ENCODE measurements at places on chromosomes 2 and 18. TPM values are rescaled to one million over a fixed set of nuclear protein-coding genes. Genes with fewer than 3 reads are reported as not detected.

The DSG4 gene
- not detected for total RNA-seq

The RASGRP3 gene
- 3.0 TPM for total RNA-seq

The OXER1 gene
- total RNA-seq: 1.8 TPM

The SALL3 gene
- not detected for total RNA-seq

The ASTL gene
- total RNA-seq: not detected

The CAPN10 gene
- total RNA-seq: 22.0 TPM

The MARCO gene
- not detected for total RNA-seq

DNA sequence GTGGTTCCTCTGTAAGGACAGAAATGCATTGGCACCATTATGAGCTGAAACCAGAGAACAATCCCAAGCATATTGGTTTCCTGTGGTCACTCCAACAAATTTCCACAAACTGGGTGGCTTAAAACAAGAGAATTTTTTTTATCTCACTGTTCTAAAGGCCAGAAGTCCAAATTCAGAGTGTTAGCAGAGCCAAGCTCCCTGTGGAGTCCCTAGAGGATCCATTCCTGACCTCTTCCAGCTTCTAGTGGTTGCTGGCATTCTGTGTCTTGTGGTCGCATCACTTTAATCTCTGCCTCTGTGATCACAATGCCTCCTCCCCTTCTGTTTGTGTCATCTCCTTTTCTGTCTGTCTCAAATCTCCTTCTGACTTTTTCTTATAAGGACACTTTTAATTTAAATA lies 380.3 kb downstream of the NYAP2 start:
- H3K36me3 ChIP-seq: no peaks in the 10 kb centered on the region
- no peak overlapping the region for H3K4me3 ChIP-seq
- no peak overlapping the region for H3K27ac ChIP-seq
- no peaks in the 10 kb centered on the region for H3K27me3 ChIP-seq
- DNase-seq: no peak

DNA sequence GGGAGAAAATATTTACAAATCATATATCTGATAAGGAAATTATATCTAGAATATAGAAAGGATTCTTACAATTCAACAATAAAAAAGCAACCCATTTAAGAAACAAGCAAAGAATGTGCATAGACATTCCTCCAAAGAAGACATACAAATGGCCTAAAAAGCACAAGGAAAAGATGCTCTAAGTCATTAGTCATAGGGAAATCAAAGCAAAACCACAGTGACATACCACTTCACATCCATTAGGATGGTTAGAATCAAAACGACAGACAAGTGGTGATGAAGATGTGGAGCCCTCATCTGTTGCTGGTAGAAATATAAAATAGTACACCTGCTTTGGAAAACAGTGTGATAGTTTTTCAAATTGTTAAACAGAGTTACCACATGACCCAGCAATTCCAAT lies 48.2 kb downstream of the MAPRE2 start:
- H3K27ac ChIP-seq: no peak overlapping the region
- H3K4me3 ChIP-seq: no peak overlapping the region
- H3K27me3 ChIP-seq: no peaks in the 10 kb centered on the region
- H3K36me3 ChIP-seq: no peaks in the 10 kb centered on the region

GRCh38 chr2:13401312-13401711 lies 684.6 kb downstream of the TRIB2 start:
- H3K4me3 ChIP-seq: no peak overlapping the region
- peaks cover 3% of the 10 kb centered on the region for H3K27me3 ChIP-seq
- no peak for DNase-seq
- H3K36me3 ChIP-seq: no peaks in the 10 kb centered on the region

GRCh38 chr2:127046579-127046978 lies 60.4 kb downstream of the BIN1 start:
- H3K36me3 ChIP-seq: peaks cover 6% of the 10 kb centered on the region
- no peak for DNase-seq
- no peak overlapping the region for H3K27ac ChIP-seq
- no peak overlapping the region for H3K4me3 ChIP-seq

DNA sequence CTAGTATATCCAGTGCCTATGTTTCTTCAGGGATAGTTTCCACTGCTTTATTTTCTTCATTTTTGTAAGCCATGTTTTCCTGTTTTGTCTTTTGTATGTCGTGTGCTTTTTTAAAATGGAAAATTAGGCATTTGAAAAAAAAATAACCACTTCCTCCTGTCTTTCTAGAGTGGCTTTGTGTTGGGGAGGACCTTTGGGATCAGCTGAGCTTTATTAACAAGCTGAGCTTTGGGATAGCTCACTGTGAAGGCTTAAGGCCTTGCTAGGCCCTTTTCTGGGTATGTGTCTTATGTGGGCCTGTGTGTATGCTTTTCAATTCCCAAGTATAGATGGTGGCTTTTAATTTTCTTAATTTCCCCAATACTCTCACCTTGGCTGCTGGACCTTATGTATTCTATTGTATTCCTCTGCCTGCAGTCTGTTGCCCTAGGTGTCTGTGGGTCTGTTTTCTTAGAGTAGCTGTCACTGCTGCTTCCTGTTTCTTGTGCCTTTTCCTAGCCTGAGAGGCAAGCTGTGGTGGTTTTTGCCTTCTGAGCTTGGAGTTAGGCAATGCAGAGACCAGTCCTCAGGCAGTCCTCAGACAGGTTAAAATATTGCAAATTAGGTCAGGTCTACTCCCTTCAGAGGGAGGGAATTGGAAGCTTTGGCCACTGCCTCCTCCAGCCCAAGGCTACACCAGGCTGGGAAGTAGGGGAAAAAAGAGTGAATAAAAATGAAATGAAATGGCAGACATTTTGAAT lies 134.7 kb downstream of the LDLRAD4 start:
- no peak for DNase-seq
- H3K36me3 ChIP-seq: peaks cover 16% of the 10 kb centered on the region
- H3K4me1 ChIP-seq: peaks cover 30% of the 10 kb centered on the region
- no peaks in the 10 kb centered on the region for H3K27me3 ChIP-seq
- H3K27ac ChIP-seq: peak overlapping the region; percentile 50
- no peak overlapping the region for H3K4me3 ChIP-seq

DNA sequence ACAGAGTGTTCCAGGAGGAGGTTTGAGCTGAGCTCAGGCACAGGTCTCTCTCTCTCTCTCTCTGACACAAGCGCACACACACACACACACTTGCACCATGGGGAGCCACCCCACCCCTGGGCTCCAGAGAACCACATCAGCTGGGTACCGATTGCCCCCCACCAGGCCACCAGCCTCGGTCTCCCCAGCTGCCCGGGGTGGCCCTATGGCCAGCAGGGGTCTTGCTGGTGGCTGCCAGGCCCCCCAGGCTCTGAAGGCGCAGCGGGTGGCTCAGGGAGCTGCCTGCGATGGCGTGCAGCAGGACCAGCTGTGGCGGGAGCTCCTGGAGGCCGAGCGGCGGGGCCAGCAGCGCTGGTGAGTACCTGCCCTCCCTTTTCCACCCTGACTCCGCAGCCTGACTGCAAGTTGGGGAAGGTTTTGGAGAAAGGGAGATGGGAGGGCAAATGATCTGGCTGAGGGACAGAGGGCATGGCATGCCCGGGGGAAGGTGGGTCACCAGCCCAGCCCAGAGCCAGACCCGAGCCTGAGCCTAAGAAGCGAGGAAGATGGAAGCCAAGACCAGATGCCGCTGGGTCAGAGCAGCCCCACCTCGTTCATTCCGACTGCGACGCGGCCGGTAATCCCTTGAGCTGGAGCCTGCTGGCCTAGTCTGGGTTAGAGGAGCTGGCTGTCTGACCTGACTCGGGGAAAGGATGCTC lies 21.9 kb upstream of the SLC66A3 start:
- H3K4me1 ChIP-seq: peaks cover 13% of the 10 kb centered on the region
- no peak for DNase-seq
- no peaks in the 10 kb centered on the region for H3K36me3 ChIP-seq

DNA sequence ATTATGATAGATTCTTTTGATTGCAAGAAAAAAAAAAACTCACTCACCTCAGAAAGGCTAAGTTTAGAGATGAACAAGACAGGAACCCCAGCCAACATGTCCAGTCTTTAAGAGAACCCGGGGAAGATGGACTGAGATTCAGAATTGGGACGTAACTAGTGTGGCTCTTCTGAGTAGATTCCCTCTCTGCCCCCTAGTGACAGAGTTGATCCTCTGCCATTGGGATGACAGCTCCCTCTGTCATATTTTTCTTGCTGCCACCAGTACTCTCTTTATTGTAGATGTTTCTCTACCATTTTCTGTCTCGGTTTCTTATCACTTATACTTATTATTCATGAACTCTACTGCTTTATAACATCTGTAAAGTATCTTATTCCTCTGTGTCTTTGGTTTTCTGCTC lies 77.7 kb downstream of the GULP1 start:
- DNase-seq: no peak
- peaks cover 16% of the 10 kb centered on the region for H3K4me1 ChIP-seq
- no peak overlapping the region for H3K4me3 ChIP-seq
- H3K27me3 ChIP-seq: no peaks in the 10 kb centered on the region
- H3K36me3 ChIP-seq: no peaks in the 10 kb centered on the region

DNA sequence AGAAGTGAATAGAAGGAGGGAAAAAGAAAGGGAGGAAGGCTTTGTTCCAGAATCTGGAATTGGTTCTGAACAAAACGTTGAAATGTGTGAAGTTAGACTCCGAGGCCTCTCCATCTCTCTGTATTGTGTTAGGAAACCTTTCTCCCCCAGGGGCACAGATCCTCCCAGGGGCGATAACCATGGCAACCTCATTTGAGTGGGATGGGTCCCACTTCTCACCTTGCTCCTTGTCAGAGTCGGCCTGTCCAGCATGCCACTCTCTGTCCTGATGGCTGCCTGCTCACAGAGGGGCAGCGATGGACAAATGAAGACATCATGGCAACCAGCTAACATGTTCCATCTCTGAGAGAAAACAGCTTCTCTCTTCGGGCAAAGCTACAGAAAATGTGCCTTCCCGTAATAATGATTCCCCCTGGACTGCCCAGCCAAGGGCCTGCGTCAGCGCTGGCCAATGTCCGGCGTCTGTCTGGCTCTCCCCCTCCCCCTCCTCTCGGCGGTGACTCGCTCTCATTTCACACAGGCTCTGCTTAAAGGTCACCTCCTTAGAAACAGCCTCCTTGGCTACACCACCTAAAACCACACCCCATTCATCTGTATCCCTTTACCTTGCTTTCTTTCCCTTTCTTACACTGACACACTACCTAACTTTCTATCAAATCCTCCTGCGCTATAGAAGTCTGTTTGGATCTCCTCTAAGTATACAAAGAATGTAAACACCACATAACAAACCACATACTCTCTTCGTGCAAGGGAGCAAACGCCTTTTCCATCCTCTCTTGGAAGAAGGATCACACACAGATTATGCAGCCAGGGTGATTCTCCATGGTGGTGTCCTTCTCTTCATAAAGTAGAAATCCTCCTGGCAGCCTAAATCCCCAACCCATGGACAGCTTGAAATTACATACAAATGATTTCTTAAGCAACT lies 32.1 kb upstream of the TTC39C start:
- H3K27me3 ChIP-seq: peaks cover 2% of the 10 kb centered on the region
- peak overlapping the region; percentile 62 for H3K27ac ChIP-seq
- H3K4me3 ChIP-seq: peak overlapping the region; percentile 17
- no peaks in the 10 kb centered on the region for H3K36me3 ChIP-seq

DNA sequence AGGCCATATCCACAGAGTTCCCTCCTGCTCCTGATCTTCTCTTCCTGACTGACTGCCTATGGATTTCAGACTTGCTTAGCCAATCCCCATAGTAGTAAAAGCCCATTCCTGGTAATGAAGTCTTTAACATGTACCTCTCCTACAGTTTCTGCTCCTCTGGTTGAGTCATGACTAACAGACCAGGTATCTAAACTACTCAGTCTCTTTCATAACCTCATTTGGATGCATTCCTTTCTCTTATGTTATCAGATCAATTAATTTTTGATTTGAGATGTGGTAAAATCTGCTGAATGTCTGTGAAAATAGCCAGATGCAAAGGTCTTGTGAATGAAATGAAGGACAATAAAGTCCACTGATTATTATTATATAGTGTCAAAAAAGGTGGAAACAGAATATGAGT lies 198.0 kb downstream of the NBAS start:
- no peak overlapping the region for H3K27ac ChIP-seq
- no peaks in the 10 kb centered on the region for H3K27me3 ChIP-seq
- DNase-seq: no peak
- no peak overlapping the region for H3K4me3 ChIP-seq
- peaks cover 22% of the 10 kb centered on the region for H3K4me1 ChIP-seq

GRCh38 chr2:6865346-6866274 lies at the start of gene CMPK2:
Gene CMPK2, minus strand, starts transcription at chr2:6865907. Its CDS starts 211 bp downstream, at chr2:6865696.
- H3K36me3 ChIP-seq: peaks cover 4% of the 10 kb centered on the region
- no peak within 1 kb of the TSS for H3K27ac ChIP-seq
- peaks cover 7% of the 10 kb centered on the region for H3K4me1 ChIP-seq
